ENCODE measurements at places on chromosomes 2 and 18.

GRCh38 chr2:109136542-109136941 is 7.5 kb downstream of the SH3RF3 start:
- no peak for DNase-seq

DNA sequence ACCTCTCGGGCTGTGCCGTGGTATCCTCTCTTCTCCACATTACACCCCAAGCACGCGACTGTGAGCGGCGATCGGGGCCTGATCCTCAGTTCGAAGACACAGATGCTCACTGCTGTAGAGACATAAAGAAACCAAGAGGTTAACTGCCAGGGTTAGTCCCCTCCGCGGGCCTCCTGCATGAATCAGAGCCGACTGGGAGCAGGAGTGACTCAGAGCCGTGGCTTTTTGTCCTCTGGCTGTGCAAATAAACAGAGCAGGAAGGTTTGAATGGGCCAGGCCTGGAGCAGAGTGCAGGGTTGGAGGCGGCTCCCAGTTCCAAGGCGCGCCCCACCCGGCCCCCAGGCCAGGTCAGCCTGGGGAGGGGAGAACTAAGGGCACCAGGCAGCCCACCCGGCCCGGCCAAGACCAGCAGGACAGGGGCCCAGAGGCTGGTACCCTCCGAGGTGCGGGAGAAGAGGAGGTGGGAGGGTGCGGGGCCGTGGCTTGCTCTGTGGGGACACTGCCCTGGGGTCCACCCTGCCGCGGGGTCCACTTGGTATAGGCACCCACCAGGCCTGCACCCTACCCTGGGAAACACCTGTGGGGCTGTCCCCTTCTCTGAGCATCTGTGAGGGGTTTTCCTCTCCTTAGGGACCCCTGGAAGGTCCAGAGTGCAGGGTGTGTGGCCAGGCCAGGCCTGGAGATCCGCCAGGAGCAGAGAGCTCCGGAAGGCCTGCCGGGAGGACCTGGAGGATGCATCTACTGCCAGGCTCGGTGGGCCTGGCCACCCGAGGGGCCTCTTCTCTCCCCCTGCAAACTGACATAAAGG is 16.5 kb downstream of the TWIST2 start:
- no peak for DNase-seq

- no peak for DNase-seq
Measured at GRCh38 chr2:168529054-168529833, 73.2 kb downstream of the CERS6 start.

GRCh38 chr2:61520261-61520660 is 17.9 kb downstream of the XPO1 start:
- DNase-seq, result no peak

- no peak for DNase-seq
Measured at GRCh38 chr2:12612168-12612567, 104.6 kb upstream of the TRIB2 start.
